ENCODE measurements at places on chromosomes 5 and 9.

- no peak for DNase-seq
These were observed 91.6 kb downstream of the SLC1A3 start for GRCh38 chr5:36698031-36698430.

DNA sequence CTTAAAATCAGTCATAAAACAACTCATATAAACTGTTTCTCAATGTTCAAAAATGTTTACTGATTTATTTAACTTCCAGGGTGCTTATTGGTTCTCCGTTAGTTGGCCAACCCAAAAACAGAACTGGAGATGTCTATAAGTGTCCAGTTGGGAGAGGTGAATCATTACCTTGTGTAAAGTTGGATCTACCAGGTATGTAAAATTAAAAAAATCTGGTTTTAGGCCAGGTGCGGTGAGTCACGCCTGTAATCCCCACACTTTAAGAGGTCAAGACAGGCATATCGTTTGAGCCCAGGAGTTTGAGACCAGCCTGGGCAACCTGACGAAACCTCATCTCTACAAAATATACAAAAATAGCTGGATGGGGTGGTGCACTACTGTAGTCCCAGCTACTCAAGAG lies 73.7 kb downstream of the ITGA1 start:
- DNase-seq: no peak

DNA sequence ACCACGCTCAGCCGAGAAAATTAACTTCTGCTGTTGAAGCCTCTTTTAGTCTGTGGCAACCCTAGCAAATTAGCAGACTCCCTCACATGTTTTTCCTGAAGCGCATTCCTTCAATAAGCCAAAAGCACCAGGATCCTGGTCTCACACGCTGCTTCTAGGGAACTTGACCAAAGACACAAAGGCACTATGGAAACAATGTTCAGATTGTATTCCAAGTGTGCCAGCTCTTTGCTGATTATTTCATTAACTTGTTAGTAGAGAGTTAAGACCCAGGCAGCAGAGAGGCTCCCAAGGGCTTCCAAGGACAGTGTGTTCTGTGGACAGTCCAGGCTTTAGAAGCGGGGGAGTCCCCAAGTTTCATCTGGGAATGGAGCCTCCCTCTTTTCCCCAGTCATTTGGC lies 94.4 kb upstream of the BASP1 start:
- DNase-seq: no peak

DNA sequence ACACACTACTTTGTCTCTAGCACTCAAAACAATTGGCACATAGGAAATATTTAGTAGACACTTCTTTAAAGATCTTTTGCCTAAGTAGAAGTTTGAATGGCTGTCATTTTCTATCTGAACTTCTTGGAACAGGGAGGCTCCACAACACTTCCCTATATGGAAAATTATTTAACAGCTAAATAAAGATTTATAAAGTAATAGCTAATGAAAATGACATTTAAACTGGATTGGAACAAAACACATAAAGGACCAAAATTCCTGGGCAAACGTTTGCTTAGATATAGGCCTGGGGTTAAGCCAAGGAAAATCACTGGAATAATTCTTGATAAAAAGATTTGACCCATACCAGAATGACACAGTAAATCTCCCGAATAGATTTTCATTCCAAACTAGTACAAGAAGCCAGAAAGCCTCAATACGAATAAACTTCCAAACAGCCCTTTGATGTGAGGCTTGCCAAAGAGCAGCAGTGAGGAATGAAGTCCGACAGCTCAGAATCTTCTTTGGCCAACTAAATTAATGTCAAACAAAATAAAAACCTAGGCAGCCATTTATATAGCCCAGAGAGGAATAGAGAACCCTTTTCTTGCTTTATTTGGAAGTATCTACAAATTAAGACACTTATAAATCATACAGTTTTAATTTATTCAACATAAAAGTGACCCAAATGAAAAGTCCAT lies 20.3 kb upstream of the RNF180 start:
- DNase-seq: no peak

- no peak for DNase-seq
These were observed 780 bp downstream of the CDC37L1 start for GRCh38 chr9:4680173-4680525.

DNA sequence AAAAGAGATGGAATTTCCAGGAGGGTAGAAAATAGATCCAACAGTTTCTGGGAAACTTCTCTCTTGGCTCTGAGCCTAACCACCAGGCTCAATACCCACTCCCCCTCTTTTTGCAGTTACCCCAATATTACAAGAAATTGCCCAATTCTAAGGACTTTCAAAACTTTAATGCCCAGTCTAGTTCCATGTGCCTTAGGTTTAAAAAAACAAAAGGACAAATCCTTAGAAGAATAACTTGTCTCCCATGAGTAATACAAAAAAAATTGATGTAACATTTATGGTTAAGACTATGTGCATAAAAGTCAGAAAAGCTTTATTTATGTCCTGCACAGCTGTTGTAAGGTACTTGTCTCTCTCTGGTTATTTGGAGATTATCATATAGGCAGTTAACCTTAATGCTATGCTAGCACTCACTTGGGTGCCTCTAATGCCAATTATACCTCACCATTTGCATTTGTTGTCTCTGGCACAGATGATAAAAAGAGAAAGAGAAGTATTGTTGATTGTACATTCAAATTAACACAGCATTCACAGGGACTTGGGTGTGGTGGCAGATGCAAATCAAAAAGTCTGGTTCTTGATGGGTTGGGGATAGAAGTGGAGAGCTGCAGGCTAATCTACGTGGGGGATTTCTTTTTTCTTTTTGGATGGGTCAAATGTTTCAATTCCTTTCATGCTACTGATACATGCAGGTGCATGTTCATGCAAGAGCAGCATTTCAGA lies 159.4 kb downstream of the PIK3R1 start:
- DNase-seq: no peak

DNA sequence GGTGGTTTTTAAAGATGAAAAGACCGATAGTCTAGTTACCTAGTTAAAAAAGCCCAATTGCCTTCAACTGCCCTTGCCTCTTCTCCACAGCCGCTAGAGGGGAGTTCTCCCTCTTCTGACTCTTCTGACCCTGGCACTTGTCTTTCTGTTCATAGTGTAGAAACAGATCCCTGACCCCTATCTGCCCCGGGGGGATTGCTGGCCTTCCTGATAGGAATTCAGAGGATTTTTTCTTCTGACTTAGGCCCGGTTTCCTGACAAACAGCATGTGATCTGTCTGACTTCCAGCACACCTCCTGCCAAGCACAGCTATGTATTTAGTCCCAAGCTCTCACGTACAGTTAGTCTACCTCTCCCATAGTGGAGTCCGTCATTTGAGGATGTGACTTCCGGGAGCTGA lies 5.0 kb upstream of the TMEM268 start:
- no peak for DNase-seq

GRCh38 chr9:115106642-115107041 lies 11.3 kb downstream of the TNC start:
- DNase-seq: no peak

DNA sequence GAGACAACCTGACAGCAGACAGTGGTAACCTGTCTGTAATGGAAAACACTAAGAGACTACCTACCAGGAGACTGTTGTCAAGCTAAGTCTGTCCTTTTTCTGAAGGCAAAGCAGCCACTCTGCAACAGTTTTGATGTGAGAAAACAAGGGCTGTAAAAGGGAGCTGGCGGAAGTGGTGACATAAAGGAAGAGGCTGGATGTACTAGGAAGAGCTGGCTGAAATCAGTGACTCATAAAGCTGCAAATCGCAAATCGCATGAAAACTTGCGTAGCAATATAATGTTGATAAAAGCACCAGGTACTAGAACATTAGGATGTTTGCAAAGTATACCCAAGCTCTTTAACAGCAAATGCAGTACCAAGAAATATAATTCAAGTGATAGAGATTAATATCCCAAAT lies 1.4 kb downstream of the NSUN2 start:
- no peak for DNase-seq

DNA sequence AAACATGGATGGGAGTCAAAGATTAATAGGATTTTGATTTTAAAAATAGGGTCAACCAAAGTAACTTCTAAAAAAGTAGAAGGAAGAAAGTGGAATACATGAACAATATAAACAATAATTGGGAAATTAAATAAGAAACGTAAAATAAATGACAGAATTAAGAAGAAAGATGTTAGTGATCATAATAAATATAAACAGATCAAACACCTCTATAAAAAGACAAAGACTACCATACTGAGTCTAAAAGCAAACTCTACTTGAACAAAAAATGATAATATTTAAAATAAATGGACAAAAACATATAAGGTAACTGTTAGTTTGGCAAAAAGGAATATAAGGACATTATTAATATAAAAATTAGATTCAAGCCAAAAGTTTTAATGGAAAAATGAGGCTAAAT lies 57.7 kb upstream of the ZNF618 start:
- DNase-seq: no peak

DNA sequence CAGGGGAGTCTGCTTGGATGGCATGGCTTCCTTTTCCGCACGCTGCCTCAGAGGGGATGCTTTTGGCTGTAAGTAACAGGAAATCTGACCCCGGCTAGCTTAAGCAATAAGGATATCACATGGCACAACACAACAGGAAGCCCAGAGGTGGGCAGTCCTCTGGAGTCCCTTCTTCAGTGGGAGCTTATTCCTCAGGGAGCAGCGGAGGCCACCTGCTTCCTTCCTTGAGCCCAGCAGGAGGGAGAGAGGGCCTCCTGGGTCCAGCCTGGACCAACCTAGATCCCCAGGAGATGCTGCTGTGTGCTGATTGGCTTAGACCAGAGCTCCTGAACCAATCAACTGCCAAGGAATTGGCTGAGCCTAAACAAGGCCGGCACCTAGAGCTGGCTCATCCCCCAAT lies 66.3 kb downstream of the C9orf50 start:
- DNase-seq: no peak

DNA sequence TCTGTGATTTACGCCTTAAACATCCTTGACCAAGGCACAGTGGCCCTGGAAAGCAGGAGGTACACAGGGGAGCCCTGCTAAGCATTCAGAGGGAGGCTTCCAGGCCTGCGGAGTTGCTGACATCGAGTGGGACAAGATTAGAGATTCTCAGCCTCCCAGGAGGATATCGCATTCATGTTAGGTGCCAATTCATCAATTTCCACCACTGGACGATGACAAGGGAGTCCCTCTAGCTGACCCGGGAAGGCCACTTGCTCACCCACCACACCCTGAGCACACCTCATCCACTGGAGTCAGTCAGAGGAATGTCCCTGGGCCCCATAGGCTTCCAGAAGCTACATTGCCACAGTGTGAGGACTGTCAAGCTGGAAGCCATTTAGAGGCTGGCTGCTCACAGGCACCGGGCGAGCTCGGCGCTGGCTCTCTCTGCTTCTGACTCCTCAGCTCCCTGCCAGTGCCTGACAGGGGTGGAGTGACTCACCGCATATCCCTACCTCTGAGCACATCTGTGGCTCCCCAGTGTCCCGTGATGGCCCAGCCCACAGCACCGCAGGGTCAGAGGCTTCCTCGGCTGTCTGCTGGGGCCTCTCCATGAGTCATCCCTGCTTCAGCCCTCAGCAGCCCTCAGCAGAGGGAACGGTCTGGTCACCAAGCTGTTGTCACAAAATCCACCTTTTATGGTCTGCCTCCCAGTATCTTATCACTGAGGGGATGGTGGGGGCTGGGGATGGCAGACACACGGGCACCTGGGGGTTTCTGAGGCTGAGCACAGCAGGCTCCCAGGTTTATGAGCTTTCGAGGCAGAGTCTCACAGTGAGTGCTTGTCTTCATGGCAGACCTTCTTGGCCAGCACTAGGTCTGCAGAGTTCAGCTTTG lies 117.5 kb downstream of the ZNF608 start:
- no peak for DNase-seq

- no peak for DNase-seq
These were observed 169.1 kb downstream of the CSNK1G3 start for GRCh38 chr5:123681061-123681460.

GRCh38 chr5:61290791-61291210 lies 41.3 kb upstream of the ZSWIM6 start:
- DNase-seq: no peak

DNA sequence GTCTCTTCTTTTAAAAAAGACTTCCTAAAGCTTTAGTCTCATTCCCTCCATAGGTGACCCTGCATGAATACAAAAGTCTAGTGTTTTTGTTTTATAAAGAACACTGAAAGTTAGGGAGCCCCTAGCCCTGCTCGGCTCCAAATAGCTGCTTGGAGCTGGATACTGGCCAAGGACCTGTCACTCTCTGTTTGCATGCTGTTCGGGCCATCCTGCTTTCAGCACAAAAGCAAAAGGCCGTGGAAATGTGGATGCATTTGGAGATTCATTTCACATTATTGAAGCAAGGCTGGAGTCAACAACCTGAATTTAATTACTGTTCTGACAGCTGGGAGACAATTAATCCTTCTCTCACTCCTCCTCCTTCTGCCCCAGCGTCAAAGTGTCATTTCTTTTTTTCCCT lies 151.7 kb upstream of the NMUR2 start:
- no peak for DNase-seq
